ENCODE measurements at places on chromosomes 2 and 18.

DNA sequence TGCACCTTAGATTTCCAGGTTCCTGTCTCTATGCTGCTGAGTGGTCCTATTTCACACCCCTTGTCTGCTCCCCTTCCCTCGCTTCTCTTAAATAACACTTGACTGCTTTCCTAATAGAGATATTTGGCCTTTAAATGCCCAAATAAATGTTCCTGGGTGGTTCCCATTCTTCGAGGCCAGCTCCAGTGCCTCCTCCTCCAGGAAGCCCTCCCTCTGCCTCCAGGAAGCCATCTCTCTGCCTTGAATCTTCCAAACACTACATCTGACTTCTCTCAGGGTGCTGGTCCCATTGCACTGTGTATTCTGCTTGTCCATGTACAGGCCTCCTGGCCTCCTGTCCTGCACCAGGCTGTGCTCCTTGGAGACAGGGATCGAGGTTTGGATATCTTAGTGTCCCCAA, 14.2 kb downstream of the EHD3 start:
- no peak for DNase-seq

DNA sequence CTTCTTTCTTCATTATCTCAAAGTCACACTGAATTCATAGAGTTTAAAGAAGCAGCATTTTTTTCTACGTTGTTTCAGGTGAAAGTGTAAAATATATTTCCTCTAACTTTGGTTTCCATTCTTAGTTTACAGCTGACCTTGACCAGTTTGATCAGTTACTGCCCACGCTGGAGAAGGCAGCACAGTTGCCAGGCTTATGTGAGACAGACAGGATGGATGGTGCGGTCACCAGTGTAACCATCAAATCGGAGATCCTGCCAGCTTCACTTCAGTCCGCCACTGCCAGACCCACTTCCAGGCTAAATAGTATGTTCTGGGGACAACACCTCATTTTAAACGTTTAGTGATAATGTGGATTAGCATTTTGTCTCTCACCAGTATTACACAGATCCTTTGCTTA, 82.4 kb downstream of the PTRHD1 start:
- no peak for DNase-seq

GRCh38 chr2:69088466-69088865, 75.5 kb downstream of the ANTXR1 start:
- DNase-seq = no peak

GRCh38 chr2:239580199-239580527, 179.3 kb upstream of the HDAC4 start:
- no peak for DNase-seq

- DNase-seq = no peak
Measured at GRCh38 chr2:119489232-119489952, 34.9 kb downstream of the SCTR start.

DNA sequence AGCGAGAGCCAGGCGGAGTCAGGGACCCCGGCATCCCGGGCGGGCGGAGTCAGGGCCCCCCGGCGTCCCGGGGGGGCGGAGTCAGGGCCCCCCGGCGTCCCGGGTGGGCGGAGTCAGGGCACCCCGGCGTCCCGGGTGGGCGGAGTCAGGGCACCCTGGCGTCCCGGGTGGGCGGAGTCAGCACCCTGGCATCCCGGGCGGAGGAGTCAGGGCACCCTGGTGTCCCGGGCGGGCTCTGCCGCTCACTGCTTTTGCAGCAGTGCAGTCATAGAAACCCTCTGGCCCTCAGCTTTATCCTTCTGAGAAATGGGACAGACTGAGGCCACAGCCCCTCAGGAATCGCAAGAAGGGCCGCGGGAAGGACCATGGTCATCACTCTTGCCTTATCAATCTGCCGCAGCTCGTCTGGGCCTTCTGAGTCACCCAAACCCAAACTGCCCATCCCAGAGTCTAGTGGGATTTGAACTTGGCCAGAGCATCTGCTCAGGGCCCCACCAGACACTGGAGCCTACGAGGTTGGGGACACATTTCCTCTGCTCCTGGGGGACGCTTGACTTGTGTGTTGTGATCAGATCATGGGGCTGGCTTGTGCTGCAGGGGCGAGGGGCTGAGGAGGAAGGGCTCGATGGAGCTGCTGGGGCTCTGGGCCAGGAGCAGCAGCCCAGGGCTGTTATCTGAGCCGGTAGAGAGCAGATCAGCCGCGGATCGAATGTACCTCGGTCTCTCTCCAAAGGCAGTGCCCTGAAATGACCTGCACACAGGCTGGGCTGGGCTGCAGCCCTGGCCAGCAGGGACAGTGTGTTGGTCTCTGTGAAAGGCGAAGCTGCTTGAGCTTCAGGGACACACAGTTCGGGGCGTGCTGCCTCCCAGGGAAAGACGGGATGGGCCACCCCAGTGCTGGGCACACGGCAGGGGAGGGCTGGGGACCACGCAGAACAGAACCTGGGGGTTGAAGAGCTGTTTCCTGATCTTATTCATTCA, 290.1 kb upstream of the HDAC4 start:
- no peak for DNase-seq

DNA sequence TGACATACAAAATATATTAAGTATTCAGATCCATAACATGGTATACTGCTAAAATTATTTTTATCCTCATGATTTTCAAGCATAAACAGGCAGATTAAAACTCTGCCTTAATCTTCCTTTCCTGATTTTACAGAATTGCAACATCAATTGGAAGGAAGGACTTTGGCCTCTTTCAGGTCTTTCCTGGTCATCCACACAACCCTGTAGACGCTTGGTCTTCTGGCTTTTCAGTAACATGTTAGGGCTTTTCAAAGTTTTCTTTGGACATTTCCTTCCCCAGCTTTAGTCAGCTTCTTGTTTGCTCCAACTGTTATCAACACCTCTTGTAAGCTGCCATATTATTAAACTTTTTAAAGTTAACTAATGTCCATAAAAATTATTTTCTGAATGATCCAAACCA, 1364.9 kb upstream of the NRXN1 start:
- no peak for DNase-seq

GRCh38 chr18:3217948-3218647, 1.7 kb downstream of the MYOM1 start:
- DNase-seq = no peak

DNA sequence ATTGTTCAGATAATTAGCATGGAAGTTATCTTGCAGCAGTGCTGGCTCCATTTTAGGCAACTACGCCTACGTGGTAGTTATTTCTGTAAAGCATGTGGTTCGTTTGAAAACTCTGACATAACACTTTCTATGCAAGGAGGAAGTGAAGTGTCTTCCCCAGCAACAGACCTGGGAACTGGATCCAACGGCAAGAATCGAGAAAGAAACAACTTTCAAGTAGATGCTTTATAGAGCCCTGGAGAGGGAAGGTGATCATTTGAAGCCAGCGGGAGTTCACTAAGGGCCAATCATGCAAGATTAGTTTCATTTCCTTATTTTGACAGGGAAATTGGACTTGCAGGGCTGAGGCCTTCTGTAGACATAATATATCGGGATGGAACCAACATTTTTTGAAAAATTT, 218.3 kb downstream of the ACKR3 start:
- no peak for DNase-seq

- DNase-seq = no peak
Measured at GRCh38 chr2:7666596-7667259, 749.5 kb downstream of the RNF144A start.

DNA sequence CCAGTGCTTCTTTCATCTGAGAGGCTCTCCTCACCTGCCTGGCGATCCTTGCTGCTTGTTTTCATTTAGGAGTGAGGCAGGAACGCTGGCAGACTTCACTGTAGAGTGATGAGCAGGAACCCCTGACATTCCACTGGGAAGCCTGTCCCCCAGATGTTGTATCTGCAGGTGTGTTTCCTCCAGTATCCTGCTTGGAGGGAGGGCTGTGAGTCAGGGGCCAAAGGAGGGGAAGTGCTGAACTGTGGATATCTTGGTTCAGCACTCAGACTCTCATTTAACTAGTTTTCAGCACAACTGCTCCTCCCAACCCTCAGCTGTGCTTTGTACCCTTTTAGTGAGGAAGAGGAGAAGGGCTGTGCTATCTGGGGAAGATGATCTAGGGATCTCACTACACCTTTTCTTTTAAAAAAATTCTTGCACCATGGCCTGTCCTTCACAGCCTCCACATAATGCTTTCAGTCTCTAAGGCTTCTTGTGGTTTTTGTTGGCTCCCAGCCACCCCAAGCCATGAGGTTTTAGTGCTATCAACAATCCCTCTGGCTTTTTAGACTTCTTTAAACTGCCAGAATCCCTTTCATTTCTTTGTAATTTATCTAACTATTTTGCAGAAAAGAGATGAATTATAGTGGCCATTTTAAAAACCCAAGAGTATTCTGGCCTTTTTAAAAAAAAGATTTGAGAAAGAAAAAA, 11.2 kb downstream of the ANKAR start:
- DNase-seq = no peak

GRCh38 chr2:54419855-54420523, 36.1 kb upstream of the SPTBN1 start:
- DNase-seq = no peak

DNA sequence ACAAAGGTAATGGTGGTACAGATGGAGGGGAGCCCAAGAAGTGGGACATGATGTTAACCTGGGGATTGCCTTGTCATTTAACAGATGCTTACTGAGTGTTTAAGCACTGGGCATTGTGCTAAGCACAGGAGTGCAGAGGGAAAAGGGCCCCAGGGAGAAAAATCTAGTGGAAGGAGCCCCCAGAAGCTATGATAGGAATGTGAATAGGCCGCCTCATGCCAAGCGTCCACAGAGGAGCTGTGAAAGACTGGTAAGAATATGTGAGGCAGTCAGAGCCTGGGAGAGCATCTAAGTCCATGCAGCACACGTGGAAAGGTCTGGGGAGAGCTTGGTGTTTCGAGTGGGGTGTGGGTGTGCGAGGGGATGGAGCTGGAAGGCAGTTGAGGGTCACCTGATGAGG, 5.5 kb downstream of the ZNF532 start:
- no peak for DNase-seq

GRCh38 chr2:166494140-166494624, at the start of gene SCN7A:
Gene SCN7A, minus strand, starts transcription at chr2:166494249. Its CDS starts 16,553 bp downstream, at chr2:166477696.
- DNase-seq = no peak

DNA sequence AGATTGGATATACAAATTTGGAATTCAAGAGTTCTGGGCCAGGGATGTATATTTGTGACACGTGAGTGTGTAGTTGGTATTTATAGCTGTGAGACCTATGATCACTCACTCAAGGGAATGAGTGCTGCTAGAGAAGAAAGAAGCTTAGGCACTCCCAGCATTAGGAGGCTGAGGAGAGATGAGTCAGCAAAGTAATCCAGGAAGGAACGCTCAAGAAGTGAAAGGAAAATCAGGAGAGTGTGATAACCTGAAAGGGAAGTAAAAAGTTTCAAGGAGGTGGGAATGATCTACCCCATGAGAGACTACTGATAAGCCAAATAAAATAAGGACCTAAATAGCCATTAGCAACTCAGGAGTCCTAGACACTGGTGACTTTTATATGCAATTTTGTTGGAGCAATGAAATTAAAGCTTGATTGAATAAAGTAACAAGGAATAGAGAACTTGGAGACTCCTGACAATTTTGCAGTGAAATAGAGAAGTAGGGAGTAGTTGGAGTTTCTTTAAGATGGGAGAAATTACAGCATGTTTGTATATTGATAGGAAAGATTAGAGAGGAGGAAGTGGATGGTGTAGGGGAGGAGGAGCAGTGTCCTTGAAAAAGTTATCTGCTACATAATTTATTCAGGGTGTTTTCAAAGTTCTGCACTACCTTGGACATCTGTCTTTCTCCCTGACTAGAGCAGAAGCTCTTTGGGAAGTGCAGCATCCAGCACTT, 89.9 kb downstream of the UBE2E3 start:
- DNase-seq = no peak

GRCh38 chr2:60861736-60862135, 19.6 kb upstream of the REL start:
- DNase-seq = no peak

DNA sequence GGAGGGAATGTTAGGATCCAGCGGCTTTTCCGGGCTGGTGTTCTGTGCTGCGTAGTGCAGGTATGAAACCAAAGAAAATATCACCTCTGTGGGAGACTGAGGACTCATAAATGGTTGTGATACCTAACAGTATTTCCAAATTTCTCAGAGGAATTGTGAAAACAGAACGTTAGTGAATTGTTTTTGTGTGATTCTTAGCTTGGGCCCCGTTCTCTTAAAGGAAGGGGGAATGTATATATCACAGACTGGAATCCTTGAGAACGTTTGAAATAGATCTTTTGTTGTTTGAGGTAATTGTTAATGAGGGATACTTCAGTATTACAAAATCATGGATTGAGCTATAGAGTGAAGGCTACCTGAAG, 834 bp downstream of the ZNF638 start:
- DNase-seq = no peak

GRCh38 chr2:121076885-121077549, 208.0 kb downstream of the TFCP2L1 start:
- peak; percentile 72 for DNase-seq

DNA sequence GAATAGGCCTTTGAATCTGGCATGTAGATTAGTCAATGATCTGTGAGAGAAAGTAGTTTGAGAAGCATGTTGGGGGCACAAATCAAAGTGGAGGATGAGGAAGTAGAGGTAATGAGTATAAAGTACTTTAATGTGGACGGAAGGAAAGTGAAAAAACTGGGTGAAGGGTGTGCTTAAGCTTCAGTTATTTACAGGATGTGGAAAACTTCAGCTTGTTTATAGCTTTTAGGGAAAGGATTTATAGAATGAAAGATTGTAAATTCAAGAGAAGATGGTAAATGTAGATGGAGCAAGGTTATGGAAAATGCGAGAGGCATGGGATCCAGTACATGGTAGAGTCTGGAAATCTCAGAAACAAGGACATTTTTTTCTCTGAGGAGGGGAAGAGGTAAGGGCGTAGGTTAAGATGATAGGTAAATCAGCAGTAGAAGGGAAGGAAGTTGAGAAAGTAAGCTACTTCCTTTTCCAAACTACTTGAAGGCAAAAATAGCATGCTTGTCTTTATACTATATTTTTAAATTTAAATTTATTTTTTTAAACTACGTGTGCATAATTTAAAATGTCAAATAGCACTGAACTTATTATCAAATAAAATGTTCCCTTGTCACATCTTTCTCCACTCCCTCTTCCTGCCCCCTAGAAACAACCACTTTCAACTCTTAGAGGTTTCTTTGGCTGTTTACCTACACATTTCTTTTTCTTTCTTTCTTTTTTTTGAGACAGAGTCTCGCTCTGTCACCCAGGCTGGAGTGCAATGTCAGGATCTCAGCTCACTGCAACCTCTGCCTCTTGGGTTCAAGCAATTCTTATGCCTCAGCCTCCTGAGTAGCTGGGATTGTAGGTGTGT, 8.5 kb downstream of the FAM117B start:
- no peak for DNase-seq

DNA sequence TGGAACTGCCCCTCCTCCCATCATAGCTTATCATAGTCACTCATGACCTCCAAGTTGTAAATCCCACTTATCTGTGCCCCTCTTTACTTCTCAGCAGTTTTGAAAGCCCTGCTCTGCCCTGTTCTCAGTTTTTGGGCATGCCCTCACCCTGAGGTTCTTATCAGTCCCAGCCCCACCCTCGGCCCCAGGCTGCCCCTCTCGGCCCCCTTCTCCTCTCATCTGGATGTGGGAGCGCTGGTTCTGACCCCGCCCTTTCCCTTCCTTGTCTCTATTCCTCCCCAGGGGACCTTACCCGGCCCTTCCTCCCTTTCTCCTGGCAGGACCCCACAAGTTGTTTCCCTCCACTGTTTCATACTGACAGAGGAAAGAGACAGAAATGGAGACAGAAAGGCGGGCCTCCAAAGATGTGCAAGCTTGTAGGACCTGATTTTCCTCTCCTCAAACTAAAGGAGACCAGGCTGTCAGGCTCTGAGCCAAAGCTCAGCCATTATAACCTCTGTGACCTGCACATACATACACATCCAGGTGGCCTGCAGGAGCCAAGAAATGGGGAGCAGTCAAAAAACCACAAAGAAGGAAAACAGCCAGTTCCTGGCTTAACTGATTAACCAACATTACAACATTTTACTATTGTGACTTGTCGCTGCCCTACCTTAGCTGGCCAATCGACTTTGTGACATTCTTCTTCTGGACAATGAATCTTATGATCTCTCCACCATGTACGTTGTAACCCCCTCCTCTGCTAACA, 171.0 kb upstream of the HS6ST1 start:
- no peak for DNase-seq

Data from GM20000 (cell line).